ENCODE measurements at places on chromosomes 12 and 14. TPM values are rescaled to one million over a fixed set of nuclear protein-coding genes. Genes with fewer than 3 reads are reported as not detected.

PABPN1 gene
- 39.8 TPM for total RNA-seq

DBX2 gene
- total RNA-seq: 0.12 TPM

IL25 gene
- not detected for total RNA-seq

CISTR gene
- not detected for total RNA-seq

SLC6A12 gene
- not detected for total RNA-seq

KCNC2 gene
- total RNA-seq: not detected

SMIM41 gene
- 0.24 TPM for total RNA-seq

HSP90AA1 gene
- total RNA-seq: 122 TPM

DPY19L2 gene
- 6.8 TPM for total RNA-seq

ACVRL1 gene
- 78.0 TPM for total RNA-seq

TSHR gene
- total RNA-seq: 2.3 TPM

SALL2 gene
- 4.7 TPM for total RNA-seq

KRT79 gene
- total RNA-seq: not detected

ALX1 gene
- total RNA-seq: not detected

TRHDE gene
- total RNA-seq: 32.8 TPM

TEX52 gene
- total RNA-seq: not detected

GUCY2C gene
- not detected for total RNA-seq

KIF5A gene
- 2.7 TPM for total RNA-seq

OR4Q2 gene
- total RNA-seq: not detected

ERBB3 gene
- 0.73 TPM for total RNA-seq

COX14 gene
- 23.9 TPM for total RNA-seq

KRT6A gene
- total RNA-seq: 40.3 TPM

GLI1 gene
- 0.61 TPM for total RNA-seq

TMEM132D gene
- 0.16 TPM for total RNA-seq

CCDC38 gene
- not detected for total RNA-seq

ASCL1 gene
- total RNA-seq: not detected

SERPINA3 gene
- 0.49 TPM for total RNA-seq

ZFHX2 gene
- total RNA-seq: 0.12 TPM

LMBR1L gene
- 22.5 TPM for total RNA-seq

BIN2 gene
- not detected for total RNA-seq

CIDEB gene
- total RNA-seq: 3.2 TPM

CLMN gene
- total RNA-seq: 2.1 TPM

SLC38A4 gene
- 11.0 TPM for total RNA-seq

KRT74 gene
- total RNA-seq: not detected

HOXC10 gene
- total RNA-seq: not detected

MEG3 gene
- total RNA-seq: 262 TPM

VIPAS39 gene
- total RNA-seq: 31.2 TPM

TMEM119 gene
- total RNA-seq: 904 TPM

KRT71 gene
- total RNA-seq: not detected

ERC1 gene
- total RNA-seq: 29.9 TPM

ACRBP gene
- total RNA-seq: 0.16 TPM

ETNK1 gene
- total RNA-seq: 37.5 TPM

TAS2R31 gene
- total RNA-seq: 10.9 TPM

Data from hair follicle dermal papilla cell (primary cell).